ENCODE measurements at places on chromosomes 5 and 9.

- no peak for DNase-seq
Measured at GRCh38 chr9:13845460-13845859, 468.5 kb downstream of the NFIB start.

GRCh38 chr9:127450243-127450760 lies 904 bp downstream of the RPL12 start:
- no peak for DNase-seq

GRCh38 chr9:87567571-87567970 lies 69.9 kb downstream of the DAPK1 start:
- no peak for DNase-seq

DNA sequence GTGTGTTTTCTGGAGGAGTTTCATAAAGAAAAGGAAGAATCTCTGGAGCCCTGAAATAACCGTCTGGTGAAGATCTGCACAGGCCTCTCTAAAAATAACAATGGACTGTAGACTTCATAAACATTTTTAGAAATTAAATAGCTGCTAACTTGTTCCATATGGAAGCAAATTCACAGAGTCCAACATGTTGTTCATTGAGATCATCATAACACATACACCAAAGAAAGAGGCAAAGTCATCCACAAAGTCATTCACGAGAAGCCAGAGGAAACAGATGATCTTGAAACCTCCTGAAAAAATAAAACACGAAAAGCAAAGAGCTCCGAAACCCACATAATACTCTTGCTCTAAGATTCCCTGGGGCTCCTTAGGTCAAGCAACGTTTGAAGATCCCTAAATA lies 347.8 kb downstream of the EFNA5 start:
- no peak for DNase-seq

GRCh38 chr9:15271403-15271802 lies 35.6 kb downstream of the TTC39B start:
- DNase-seq: no peak

GRCh38 chr5:154949781-154950180 lies 8.9 kb downstream of the MRPL22 start:
- no peak for DNase-seq

GRCh38 chr5:179119415-179120170 lies 59.4 kb downstream of the ZNF354C start:
- DNase-seq: no peak

DNA sequence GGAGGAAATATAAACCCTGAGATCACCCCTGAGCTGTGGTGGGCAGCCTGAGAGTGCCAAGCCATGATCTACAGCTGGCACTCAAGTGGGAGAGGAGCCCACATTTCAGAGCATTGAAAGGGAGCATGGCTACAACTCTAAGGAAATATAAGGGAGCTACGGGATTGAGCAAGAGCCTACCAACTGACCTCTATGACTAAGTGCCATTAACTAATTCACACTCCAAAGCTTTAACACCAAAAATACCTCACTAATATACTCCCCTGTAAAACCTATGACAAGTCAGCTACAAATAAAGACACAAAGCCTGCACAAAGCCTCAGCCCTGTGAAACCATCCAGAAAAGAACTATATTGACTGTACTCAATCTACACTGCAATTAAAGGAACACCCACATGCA lies 286.8 kb upstream of the RPS23 start:
- no peak for DNase-seq

- DNase-seq: no peak
Measured at GRCh38 chr9:134496413-134497282, 145.0 kb upstream of the COL5A1 start.

DNA sequence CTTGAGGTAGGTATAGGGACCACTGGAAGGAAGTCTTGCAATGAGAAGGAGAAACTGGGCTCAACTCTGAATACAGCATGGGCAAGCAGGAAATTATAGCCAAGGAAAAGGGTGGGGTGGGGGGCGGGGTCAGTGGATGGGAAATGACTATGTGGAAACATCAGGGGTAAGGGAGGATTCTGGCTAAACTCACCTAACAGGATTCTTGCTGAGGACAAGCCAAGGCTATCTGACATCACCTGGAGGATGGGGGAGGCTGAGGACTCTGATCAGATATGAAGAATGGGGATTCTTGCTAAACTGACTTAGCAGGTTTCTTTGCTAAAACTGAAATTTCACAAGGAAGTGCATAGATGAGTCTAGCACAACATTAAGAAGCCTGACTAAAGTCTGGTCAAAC lies 40.8 kb downstream of the CTSL start:
- no peak for DNase-seq

- DNase-seq: no peak
Measured at GRCh38 chr5:153774686-153775085, 264.0 kb downstream of the FAM114A2 start.

GRCh38 chr9:107496976-107497375 lies 7.4 kb upstream of the KLF4 start:
- no peak for DNase-seq

DNA sequence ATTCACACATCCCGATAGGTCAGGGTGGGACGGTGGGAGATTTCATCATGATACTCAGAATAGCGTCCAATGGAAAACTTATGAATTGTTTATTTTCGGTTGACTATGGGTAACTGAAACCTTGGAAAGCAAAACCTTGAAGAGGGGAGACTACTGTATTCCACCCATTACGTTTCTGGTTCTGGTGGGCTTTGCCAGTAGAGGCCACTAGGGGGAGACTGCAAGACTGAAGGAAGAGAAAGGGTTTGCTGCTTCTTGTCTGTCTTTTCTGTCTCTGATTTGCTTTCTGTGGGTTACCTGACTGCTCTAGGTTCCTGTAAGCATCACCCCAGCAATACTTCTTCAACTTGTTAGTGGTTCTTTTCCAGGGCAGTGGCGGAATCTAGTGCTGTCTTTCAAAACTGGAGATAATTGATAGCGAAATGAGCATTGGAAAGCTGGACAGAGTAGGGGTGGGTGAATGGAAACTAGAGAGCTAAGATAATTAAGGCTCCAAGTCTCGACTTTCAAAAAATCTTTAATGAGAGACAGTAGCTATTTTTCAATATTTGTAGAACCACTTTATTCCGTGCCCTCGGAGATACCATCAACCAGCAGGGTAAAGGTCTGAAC lies 27.0 kb downstream of the GRIN3A start:
- no peak for DNase-seq

- DNase-seq: no peak
Measured at GRCh38 chr5:117837786-117838185, 1150.6 kb downstream of the DTWD2 start.

DNA sequence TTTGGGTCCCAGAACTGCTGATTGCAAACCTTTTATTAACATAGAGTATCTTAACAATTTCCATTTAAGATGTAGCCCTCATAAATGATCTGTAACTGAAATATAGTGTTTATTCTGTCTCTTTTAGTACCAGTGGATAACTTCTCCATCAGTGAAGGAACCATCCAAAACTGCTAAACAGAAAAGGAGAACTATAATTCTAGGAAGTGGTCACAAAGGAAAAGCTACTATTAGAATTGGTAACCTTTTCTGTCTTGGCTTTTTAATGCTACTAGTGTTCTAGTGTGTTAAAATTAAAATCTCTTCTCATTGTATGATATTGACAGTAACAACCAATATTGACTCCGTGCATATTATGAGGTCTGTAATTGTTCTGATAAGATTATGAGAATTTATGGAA lies 12.8 kb downstream of the CEP78 start:
- DNase-seq: no peak

GRCh38 chr9:91775011-91775707 lies 174.9 kb downstream of the ROR2 start:
- peak; percentile 13 for DNase-seq

DNA sequence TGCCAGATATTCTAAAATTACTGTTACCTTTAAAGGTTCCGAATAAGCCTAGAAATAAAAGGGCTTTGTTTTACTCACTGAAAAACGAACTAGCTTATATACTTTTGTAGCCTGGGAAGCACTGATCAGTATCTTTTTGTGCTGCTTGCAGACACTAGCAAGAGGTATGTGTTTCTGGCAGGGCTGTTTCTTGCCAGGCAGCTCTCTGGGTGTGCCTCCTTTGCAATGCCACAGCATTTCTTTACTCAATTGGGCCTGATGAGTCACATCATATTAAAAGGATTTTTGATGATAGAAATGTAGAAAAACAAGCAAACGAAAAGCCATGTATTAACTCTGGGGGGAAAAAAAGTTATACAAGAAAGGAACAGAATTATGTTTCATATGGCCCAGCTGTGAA lies 35.6 kb downstream of the CD180 start:
- DNase-seq: no peak

- DNase-seq: no peak
Measured at GRCh38 chr5:124103671-124104070, 591.7 kb downstream of the CSNK1G3 start.

DNA sequence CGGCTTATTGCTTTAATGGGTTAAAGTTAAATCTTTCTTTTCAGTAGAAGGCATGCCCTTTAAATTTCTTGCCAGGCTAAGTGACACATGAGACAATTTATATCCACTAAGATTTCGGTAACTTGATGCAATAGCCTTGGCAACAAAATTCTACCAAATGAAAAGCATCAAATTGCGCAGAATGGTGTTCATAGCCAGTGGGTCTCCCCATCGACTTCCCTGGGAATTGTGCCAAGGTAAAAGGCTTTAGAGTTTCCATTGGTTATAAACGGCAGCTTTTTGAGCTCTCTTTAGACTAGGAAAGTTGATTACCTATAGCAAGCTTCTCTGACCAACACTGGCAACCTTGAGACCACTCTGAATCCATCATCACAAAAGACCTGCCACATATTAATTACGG lies 358.4 kb downstream of the ARRDC3 start:
- no peak for DNase-seq

DNA sequence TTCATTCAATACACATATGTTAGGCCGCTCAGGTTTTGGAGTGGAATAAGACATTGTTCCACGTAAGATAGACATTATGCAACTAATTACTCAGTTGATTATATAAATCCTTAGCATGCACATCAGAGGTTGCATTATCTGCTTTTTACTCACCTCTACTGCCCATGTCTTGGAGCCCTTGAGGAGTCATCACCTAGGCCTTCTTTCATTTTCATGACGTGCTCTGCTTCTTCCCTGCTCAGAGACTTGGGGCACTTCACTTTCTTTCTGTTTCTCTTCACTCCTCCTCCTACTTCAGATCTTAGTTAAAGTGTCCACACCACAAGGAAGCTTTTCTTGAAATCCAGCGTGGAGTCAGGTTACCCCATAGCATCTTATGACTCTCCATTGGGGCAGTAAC lies 241.1 kb downstream of the TLR4 start:
- DNase-seq: no peak

GRCh38 chr9:98318041-98318790 lies 62.8 kb upstream of the TBC1D2 start:
- no peak for DNase-seq

DNA sequence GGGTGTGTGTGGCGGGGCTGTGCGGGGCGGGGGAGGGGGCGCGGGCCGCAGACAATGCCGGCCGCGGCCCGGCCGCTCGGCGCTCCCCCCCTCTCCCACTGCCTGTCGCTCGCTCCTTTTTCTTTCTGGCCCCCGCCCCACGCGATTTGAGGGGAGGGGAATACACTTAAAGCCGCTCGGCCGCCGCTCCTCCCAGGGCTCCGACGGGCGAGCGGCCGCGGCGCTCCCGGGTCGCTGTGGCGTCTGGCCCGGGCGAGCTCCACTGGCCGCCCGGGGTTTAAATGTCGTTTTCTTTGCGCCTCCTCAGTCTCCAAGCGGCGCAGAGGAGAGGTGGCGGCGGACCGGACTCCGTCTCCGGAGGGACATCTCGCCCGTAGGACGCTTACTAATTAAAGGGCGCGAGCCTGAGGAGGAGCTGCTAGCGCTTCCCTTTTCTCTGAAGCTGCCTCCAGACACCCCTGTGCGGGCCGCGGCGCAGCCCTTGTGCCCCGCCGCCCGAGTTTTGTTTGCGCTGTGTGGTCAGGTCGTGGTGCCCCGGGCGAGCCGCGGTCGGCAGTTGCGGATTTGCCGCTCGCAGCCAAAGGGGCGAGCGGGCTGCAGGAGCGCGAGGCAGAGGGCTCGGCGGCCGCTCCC lies 1.4 kb downstream of the ZSWIM6 start:
- peak; percentile 19 for DNase-seq

DNA sequence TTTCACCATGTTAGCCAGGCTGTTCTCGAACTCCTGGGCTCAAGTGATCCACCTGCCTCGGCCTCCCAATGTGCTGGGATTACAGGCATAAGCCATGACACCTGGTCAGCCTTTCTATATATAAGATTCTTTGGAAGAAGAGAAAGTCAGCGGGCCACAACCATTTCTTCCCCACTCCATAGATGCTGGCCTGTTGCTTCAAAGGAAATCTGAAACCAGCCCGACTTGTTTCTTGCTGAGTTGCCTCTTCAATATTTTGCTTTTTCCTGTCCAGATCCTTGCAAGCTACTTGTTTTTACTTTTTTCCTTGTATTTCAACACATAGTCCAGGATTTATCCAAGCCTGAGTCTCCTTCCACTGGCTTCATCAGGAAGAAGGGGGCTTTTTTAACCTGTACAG lies 219.5 kb downstream of the CDK5RAP2 start:
- DNase-seq: no peak

- DNase-seq: no peak
Measured at GRCh38 chr9:1100945-1101344, 50.8 kb downstream of the DMRT2 start.

- no peak for DNase-seq
Measured at GRCh38 chr5:167684251-167684650, 607.2 kb upstream of the WWC1 start.

GRCh38 chr5:14830210-14831005 lies 41.2 kb downstream of the ANKH start:
- no peak for DNase-seq

- DNase-seq: no peak
Measured at GRCh38 chr5:79936002-79936645, 54.9 kb downstream of the MTX3 start.

DNA sequence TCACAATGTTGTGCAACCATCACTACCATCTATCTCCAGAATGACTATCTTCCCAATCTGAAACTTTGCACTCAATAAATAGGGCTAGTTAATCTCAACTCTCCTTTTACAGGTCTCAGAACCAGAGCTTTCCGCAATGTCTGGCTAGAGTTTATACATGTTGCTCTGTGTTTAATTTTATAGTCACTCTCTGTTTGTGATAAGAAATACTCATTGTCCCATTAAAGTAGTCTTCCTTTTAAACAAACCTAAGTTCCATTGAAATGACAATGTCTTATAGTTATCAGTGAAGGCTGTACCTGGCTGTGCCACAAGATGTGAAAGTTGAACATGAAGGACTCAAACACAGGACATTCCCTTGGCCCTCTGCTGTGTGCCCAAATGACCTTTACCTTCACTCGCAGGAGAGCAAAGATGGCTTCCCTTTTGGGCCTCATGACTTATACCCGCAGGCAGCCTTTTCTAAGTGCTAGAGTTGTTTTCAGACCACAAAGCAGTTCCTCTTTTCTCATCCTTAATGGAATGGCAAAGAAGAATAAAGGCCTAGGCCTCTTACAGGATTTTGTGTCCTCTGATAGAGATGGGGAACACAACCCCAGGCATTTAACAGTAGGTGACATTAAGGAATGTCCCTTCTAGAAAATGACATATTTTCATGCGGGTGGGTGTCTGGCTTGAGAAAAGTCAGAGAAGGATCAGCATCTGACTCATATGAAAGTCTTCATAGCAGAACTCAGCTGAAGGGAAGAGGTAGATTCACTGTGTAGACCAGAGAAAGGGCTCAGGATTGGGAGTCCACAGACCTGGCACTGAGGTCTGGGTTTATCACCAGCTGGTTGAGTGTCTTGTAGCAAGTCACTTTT lies 69.6 kb upstream of the ATP10B start:
- DNase-seq: no peak

GRCh38 chr5:58447226-58447625 lies 12.7 kb downstream of the PLK2 start:
- DNase-seq: no peak
